ENCODE measurements at places on chromosomes 16 and 17.
A peak's percentile ranks its signal among the peaks of the same experiment; 100 is the strongest.

DNA sequence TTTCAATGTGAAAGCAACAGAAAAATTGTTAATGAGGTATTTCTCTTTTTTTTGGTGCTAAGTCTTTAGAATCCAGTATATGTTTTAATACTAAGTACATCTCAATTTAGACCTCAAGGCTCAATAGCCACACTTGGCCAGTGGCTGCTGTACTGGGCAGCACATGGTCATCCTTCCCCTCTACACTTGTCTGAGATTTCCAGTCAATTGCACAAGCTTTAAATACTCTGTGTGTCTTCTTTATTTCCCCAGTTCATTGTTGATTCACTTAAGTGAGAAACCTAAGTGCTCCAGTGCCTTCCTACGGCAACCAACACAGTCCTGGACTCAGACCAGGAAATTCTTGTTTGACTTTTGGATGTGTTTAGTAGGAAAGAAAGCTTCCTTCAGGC is 62.2 kb downstream of the TNRC6C start:
- no peak for DNase-seq

DNA sequence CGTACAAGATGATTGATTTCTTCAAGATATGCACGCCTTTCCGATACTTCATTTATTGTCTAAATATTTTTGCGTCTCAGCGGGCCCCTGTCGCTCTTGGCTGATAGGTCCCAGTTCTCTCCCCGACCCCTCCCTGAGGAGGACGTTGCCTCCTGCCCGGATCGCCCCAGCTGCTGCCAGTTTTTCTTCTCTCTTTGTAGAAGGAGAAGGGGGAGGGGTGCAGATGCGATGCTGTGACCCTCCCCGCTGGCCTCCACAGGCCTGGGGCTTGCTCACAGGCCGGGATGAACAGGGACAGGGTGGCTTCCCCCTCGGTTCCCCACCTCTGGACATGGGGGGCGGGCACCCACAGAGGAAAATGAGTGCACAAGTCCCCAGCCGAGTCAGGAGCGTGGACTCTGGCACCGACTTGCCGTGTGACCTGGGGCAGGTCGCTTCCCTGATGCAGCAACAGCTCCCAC is 53.6 kb upstream of the ZC3H18 start:
- DNase-seq, result no peak

DNA sequence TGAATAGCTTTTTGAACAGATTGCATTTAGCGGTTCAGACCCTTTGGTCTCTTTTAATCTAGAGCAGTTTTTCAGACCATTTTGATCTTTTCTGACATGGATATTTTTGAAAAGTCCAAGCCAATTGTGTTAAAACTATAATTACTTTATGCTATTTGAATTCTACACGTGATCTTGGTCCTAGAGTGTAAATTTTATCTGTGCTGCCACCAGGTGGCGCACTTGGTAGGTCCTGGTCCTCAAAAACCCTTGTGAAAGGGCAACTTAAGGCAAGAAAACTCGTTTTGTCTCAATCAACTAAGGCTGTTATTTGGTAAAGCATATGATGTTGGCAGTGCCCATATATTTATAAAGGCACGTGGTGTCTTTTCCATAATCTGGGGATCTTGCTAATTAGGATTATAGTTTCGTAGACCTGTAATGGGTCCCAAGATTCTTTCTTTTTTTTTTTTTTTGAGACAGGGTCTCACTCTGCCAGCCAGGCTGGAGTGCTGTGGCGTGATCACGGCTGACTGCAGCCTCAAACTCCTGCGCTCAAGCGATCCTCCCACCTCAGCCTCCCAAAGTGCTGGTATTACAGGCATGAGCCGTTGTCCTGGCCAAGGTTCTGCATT is 43.9 kb upstream of the TEX2 start:
- peak; percentile 83 for DNase-seq

DNA sequence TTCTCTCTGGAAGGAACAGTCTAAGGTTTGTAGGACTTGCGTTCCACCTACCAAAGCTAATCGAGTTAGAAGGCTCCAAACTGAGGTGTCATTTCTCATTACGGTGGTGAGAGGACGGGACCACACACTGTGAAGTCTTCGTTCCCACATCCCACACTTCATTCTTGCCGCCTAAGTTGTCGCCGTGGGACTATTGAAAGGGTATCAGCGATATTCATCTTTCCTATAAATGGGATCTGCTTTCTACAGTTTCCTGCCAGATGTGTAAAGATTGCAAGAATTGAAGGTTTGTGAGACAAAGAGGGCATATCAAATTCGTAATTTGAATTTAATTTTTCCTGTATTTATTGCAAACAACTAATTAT is 608 bp upstream of the TRIM37 start:
- DNase-seq, result no peak

DNA sequence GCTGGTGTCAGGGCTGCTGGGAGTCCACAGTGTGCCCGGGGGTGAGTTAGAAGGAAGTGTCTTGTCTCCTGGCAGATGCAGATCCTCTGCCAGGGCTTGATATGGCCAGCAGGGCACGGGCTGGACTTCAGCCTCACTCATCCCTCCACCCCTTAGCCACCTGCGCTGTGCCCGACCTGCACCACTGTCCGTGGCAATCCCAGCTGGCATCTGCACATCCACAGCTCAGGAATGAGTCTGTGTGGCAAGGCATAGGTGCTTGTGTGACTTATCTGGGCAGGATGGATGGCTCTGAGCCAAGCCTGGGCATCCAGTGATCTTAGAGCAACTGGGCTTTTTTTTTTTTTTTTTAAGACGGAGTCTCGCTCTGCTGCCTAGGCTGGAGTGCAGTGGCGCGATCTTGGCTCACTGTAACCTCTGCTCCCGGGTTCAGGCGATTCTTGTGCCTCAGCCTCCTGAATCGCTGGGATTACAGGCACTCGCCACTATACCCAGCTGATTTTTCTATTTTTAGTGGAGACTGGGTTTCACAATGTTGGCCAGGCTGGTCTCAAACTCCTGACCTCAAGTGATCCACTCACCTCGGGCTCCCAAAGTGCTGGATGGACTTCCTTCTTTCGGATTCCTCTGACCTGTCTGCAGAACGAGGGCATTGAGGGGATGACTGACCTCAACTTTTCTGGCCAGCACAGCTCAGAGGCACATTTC is 22.5 kb upstream of the CACNG1 start:
- no peak for DNase-seq

DNA sequence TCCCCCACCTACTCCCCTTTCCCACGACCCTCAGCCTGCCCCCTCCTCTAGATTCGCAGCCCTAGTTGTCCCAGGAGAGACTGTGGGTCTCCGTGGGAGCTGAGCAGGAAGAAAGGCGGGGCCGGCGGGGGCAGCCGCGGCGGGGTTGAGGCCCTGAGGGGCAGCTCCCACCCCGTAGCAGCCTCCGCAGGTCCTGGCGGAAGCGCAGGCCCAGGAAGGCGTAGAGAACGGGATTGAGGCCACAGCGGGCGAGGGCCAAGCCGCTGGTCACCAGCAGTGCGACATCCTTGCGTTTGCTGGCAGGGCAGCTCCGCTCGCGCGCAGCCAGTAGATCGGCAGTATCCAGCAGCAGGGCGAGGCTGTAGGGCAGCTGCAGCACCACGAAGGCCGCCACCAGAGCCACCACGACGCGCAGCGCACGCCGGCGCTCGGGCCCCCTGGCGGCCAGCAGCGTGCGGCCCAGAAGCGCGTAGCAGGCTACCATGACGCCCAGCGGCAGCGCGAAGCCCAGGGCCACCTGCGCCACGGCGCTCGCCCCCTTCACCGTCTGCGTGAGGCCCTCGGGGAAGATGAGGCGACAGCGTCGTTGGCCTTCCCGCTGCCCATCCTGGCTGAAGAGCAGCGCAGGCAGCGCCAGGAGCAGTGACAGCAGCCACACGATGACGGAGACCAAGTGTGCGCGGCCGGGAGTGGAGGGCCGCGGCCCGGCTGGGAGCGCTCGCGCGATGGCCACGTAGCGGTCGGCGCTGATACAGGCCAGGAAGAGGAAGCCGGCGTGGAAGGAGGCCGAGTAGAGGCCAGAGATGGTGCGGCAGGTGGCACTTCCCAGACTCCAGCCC is 1.9 kb downstream of the CCR10 start:
- peak; percentile 82 for DNase-seq

GRCh38 chr16:88785106-88785924 is at the start of gene PIEZO1:
Gene PIEZO1 (minus strand): TSS chr16:88785220. CDS start chr16:88784964, 256 bp downstream.
- peak; percentile 87 for DNase-seq

GRCh38 chr17:44350733-44351226 is 5.7 kb downstream of the GRN start:
- DNase-seq, result no peak

DNA sequence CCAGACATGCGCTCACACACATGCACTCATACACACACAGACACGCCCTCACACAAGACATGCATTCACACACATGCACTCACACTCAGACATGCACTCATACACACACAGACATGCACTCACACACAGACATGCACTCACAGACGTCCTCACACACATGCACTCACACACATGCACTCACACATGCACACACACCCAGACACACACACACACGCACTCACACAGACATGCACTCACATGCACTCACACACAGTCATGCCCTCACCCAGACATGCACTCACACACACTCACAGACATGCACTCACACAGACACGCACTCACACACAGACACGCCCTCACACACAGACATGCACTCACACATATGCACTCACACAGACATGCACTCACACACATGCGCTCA is 2.1 kb upstream of the ZNF469 start:
- peak; percentile 40 for DNase-seq

- DNase-seq, result no peak
These were observed 353.5 kb downstream of the TOX3 start for GRCh38 chr16:52193441-52193840.

DNA sequence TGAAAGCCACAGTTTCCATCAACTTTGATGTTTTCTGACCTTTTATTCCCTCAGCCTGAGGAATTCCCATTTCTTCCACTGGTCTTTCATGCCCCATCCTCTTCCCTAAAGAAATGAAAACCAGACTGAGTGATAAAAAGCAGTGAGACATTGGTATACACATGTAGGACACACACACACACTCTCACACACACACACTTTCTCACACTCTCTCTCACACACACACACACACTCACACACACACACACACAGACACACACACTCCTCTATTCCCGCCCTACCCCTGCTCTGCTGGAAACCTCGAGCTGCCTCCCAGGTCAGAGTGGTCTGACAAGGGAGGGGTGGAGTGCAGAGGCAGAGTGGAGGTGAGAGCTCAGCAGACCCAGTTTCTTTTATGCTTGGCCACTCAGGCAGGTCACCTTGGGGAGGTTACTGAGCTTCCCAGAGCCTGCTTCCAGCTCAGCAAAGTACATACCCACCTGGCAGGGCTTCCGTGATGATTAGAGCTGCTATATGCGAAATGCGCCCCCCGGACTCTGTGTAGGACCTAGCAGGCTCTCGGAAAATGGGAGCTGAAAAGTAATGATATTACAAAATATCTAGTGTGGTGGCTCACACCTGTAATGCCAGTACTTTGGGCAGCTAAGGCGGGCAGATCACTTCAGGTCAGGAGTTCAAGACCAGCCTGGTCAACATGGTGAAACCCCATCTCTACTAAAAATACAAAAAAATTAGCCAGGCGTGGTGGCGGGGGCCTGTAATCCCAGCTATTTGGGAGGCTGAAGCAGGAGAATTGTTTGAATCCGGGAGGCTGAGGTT is 30.7 kb downstream of the CCR7 start:
- DNase-seq, result peak; percentile 60

DNA sequence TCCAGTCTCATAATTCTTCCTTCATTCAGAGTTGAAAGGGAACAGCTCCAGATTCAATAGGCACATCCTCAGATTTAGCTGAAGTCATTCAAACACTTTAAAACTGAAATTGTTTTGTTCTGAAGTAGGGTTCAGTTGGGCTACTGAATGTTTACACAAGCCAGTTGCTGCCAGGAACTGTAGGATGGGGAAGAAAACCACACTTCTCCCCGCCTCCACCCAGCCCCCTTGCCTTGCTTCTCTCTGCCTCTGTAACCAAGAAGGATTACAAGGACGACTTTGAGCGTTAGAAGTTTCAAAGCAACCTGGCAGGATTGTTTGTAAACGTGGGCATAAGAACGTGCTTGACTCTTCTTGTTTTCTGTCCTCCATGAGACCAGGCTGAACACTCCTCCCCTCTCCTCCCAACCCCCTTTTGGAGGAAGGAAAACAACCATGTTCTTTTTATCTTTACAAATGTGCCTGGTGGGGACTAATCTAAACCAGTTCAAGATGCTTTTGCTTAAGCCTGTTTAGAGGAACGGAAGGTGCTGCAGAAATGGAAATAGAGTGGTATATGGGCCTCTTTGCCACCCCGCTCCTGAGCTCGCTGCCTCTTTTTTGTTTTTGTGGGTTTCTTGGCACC is 287.9 kb downstream of the FTO start:
- DNase-seq, result no peak

All from sciatic nerve (tissue), 2 donors.